ENCODE measurements at places on chromosomes 4 and X. TPM values are rescaled to one million over a fixed set of nuclear protein-coding genes. Genes with fewer than 3 reads are reported as not detected.

Gene SNX25
- 53.1 TPM for total RNA-seq

Gene ATP2B3
- total RNA-seq = not detected

Gene AKAP14
- not detected for total RNA-seq

DNA sequence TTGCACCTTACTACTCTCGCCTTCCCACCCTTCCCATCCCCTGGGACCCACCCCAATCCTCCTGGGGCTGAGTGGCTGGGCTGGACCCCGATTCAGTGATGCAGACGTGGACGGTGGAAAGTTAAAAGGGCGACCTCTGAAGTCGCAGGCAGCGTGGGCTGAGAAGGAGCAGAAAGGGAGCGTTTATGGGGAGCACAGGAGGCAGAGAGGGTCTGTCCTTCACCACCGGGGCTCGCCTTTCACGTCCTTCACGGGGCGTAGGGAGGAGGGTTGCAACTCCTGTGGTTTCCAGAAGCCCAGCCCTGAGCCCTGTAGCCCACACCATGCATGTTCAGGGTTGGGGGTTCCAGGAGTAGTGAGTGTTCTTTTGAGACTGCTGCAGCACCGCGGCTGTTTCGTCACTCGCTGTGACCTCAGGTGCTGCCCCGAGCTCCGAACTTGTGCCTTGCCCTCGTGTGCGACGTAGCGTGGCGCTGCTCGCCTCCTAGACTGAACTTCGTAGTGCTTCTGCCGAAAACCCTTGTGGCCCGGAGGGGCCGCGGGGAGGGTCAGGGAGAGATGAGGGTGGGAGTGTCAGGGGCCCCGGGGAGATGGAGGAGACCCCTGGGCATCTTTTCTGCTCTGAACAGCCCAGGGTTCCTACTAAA, 1.6 kb downstream of the NHS start:
- DNase-seq = no peak

- no peak for DNase-seq
These were observed 863.4 kb downstream of the PDHA2 start for GRCh38 chr4:96703265-96703664.
